ENCODE measurements at places on chromosomes 2 and 18.

DNA sequence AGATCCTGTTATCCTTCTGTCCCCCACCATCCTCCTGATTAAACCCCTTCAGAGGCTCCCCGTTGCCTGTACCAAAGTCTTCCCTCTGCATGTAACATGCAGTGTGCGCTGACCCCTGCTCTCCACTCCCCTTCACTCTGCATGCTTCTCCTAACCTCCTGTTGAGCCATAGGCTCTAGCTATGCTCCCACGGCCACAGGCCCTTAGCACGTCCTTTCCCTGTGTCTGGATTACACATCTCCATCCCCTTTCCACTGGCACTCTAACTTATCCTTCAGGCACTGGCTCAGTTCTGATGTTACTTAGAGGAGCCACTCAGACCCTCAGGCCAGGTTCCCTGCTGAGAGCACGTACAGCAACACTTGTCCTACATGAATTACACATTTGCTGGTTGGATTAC, 29.4 kb upstream of the EDAR start:
- no peak for DNase-seq

GRCh38 chr2:43123028-43123427, 103.4 kb downstream of the ZFP36L2 start:
- DNase-seq: no peak

GRCh38 chr2:154015233-154015632, 143.5 kb downstream of the GALNT13 start:
- DNase-seq: no peak

DNA sequence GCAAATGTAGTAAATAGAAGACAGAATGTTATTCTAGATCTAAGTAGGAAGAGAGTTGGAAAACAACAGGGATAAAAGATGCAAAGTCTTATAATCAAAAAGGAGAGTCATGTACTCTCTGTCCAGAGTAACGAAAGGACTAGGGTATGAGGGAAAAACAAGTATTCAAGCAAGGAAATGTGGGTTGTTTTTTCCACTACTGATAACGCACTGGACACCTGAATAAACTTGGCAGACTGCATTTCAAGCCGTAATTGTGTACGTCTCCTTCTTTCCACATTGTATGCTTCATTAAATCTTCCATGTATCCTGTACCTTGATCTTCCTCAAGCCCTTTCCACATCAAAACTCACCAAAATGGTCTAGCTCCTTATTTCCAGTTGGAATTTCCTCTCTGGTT, 420.6 kb downstream of the ZEB2 start:
- DNase-seq: no peak

DNA sequence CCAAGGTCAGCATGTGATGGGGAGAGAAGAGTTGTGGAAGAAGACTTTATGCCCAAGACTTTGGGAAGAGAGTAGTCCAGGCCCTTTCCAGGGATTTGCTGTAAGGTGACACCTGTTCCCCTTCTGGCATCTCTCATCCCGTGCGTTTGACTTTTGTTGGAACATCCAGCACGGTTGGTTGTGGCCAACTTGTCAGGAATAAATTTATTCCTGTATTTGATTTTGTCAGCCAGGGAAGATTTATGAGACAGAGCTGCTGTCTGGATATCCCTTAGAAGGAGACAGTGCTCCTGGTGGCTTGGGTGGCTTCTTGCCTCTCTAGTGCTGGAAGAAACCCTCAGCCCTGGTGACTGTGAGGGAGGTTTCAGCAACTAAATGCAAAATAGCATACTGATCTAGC, 121.5 kb downstream of the PTPRM start:
- DNase-seq: no peak

DNA sequence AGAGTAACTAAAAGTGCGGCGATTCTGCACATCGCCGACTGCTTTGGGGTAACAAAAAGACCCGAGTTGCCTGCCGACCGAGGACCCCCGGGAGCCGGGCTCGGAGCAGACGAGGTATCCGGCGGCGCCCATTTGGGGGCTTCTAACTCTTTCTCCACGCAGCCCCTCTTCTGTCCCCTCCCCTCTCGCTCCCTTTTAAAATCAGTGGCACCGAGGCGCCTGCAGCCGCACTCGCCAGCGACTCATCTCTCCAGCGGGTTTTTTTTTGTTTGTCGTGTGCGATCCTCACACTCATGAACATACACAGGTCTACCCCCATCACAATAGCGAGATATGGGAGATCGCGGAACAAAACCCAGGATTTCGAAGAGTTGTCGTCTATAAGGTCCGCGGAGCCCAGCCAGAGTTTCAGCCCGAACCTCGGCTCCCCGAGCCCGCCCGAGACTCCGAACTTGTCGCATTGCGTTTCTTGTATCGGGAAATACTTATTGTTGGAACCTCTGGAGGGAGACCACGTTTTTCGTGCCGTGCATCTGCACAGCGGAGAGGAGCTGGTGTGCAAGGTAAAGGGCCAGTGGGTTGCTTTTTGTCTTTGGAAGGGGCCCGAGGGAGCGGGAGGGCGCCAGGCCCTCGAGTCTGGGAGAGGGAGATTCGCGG, 1.4 kb downstream of the TRIB2 start:
- DNase-seq: no peak

DNA sequence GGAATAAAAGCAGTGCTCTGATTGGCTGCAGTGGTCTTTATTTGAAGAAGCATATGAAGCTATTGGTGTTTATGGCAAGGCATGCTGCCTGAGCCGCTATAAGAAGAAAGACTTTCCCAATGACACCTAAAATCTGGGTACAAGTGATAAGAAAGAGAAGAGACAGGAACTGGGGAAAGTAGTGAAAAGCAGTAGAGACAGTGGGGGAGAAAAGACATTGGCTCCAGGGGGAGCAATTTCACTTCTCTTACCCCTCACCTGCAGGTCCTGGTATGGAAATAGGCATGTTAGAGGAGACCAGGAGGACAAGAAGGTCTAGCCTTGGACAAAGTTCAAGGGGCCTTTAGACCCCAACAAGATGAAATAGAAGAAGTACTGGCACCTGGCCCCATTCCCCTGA, 47.1 kb downstream of the PLCL1 start:
- no peak for DNase-seq

- DNase-seq: no peak
These were observed 213.5 kb downstream of the CMPK2 start for GRCh38 chr2:6652251-6652650.

All from hippocampal formation (tissue), 2 donors.